ENCODE measurements at places on chromosomes 4 and X.

- no peak for DNase-seq
These were observed 23.3 kb upstream of the MGST2 start for GRCh38 chr4:139642364-139642763.

DNA sequence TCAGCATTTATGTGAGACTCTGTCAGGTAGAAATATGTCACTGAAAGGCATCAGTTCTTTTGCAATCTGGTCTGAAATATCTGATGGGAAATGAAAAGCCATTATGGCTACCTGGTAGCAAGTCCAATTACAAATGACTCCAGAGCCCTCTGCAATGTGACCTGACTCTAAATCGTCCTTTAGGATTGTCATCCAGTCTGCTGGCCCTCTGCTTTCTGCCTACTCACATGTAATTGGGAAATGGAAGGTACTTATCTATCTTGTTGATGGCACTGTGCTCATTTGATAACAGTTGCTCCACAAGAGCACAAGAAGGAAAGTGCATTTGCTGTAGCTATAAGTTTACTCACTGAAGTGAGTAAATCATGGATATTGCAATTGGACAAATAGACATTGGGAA is 799.8 kb downstream of the RAPGEF2 start:
- no peak for DNase-seq

GRCh38 chrX:12405306-12405705 is 267.0 kb downstream of the FRMPD4 start:
- DNase-seq, result no peak

GRCh38 chrX:81308086-81308829 is 106.4 kb downstream of the SH3BGRL start:
- no peak for DNase-seq

GRCh38 chr4:151702256-151702655 is 58.6 kb downstream of the GATB start:
- DNase-seq, result no peak

- DNase-seq, result no peak
These were observed 115.2 kb upstream of the BMPR1B start for GRCh38 chr4:94642561-94642866.

GRCh38 chr4:89316931-89317366 is 9.3 kb upstream of the GPRIN3 start:
- DNase-seq, result no peak

GRCh38 chr4:81827577-81828202 is 356.0 kb upstream of the RASGEF1B start:
- no peak for DNase-seq

- DNase-seq, result no peak
These were observed 54.2 kb upstream of the RASSF6 start for GRCh38 chr4:73674451-73674919.
